ENCODE measurements at places on chromosomes 11 and 22.

GRCh38 chr11:33317662-33318061 is 60.5 kb downstream of the HIPK3 start:
- DNase-seq = no peak

GRCh38 chr11:66851239-66851596 is 5.6 kb upstream of the LRFN4 start:
- DNase-seq = no peak

DNA sequence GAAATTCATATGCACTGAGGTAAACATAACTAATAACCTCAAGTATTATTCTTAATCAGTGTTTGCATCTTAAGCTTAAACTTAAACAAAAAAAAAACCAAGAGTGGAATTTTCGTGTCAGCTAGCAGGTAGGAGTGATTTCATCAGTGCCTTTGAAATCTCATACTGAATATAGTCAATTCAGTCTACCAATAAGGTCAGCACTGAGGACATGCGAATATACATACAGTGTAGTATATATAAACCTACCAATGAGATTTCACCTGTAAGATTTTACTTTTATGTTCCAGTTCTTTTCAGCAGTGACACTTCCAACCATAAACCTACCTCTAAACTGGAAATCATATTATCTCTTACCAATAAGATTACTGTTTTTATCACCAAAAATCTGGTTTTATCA is 27.0 kb downstream of the SAAL1 start:
- DNase-seq = no peak

GRCh38 chr22:28931844-28932567 is 48.6 kb downstream of the ZNRF3 start:
- no peak for DNase-seq
